ENCODE measurements at places on chromosomes 12 and 14. TPM values are rescaled to one million over a fixed set of nuclear protein-coding genes. Genes with fewer than 3 reads are reported as not detected.

The MIP gene
- not detected for total RNA-seq

The CMA1 gene
- total RNA-seq: not detected

The AMN gene
- total RNA-seq: 2.1 TPM

The CHGA gene
- 0.72 TPM for total RNA-seq

Measured in tongue (tissue), 3 donors.